ENCODE measurements at places on chromosomes 6 and 20.

DNA sequence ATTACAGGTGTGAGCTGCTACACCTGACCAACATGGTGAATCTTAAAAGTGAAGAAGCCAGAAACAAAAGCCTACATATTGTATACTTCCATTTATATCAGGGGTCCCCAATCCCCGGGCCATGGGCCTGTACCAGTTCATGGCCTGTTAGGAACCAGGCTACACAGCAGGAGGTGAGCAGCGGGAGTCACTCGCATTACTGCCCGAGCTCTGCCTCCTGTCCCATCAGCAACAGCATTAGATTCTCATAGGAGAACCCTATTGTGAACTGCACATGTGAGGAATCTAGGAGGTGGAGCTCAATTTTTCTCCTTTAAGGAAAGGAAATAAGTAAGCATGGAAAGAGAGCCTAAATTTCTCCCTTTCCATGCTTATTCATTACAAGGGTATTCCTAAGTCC is 21.7 kb downstream of the CSNK2A1 start:
- DNase-seq, result no peak

DNA sequence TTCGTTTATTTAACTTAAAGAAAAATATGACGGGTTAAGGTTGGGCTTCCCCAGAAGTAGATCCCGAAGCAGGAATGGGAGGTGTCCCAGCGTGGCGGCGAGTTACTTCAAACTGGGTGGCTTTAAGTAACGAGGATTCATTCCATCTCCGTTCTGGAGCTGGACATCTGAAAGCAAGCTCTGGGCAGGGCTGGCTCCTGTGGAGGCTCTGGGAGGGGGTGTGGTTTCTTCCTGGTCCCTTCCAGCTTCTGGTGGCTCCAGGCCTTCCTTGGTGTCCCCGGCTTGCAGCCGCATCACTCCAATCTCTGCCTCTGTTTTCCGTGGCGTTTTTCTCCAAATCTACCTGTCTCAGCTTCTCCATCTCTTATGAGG is 47.3 kb upstream of the BHLHE23 start:
- no peak for DNase-seq

DNA sequence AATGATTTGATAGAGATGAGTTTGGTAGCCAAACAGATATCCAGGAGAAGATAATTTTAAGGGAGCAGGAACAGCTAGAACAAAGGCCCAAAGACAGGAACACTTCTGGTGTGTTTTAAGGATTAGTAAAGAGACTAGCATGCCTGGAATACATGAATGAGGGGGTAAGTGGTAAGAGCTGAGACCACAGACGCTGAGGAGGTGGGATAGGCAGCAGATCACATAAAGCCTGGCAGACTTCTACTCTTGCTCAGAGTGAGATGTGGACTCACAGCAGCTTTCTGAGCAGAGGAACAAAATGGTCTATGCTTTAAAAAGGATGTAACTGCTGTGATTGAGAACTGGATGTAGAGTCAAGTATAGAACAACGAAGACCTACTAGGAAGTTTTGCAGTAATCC is 100.1 kb downstream of the EPHA7 start:
- no peak for DNase-seq

DNA sequence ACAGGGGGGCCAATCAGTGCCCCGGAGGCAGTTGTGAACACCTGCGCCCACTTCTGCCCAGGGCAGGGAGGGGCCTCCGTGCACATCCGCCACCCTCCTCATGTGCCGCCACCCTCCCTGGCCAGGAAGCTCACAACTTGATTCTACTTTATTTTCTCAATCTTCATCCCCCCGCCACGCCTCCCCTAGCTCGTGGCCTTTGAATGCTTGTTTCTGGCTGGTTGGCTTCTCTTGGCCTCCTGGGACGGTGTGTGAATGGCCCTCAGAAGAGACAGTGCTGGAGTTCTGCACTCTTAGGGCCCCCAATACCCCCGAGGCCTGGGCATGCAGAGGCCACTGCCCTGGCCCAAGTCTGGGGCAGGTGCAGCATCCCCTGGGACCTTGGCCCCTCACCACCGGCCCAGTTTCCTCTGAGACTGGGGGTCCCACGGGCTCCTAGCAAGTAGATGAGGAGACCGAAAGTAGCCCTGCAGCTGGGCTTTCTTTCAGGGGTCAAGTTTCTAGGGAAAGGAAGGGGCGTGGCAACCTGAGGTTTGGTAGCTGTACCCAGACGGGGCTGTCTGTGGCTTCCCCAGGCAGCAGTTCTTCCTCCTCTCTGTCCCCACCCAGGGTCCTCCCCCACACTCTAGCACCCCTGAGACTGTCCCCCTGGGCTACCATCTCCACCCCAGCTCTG is 1.3 kb downstream of the RGS19 start:
- no peak for DNase-seq

GRCh38 chr6:17851720-17852161 is 135.7 kb downstream of the KIF13A start:
- no peak for DNase-seq

- DNase-seq, result no peak
Observed at GRCh38 chr20:37144856-37145404, 34.2 kb upstream of the RPN2 start.

- DNase-seq, result no peak
Observed at GRCh38 chr6:146253691-146254090, 224.8 kb downstream of the GRM1 start.

- DNase-seq, result peak; percentile 83
Observed at GRCh38 chr6:42901538-42901957, 14.3 kb upstream of the PTCRA start.

DNA sequence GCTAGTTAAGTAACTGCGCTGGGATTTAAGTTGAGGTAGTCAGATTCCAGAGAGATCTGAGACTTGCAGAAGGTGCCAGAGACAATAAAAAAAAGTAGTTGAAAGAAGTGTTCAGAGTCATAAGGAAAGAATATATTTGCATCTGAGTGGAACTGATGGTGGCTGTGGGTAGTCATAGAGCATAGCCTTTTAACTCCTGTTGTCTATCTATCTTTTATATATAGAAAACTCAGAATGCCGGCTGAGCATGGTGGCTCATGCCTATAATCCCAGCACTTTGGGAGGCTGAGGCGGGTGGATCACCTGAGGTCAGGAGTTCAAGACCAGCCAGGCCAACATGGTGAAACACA is 62.0 kb downstream of the CARMIL1 start:
- DNase-seq, result no peak

DNA sequence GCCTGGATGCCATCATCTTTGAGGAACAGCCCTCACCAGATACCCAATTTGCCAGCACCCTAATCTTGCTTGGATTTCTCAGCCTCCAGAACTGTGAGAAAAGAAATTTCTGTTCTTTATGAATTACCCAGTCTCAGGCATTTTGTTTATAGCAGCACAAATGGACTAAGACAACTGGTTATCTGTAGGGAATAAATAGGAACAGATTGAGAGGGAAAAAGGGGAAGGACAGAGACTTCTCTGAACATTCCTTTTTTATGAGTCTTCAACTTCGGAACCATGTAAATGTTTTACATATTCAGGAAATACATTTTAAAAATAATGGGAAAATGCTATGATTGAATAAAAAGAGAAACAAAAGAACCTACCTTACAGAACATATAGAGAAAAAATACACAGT is 20.9 kb downstream of the KCTD20 start:
- no peak for DNase-seq

- no peak for DNase-seq
Observed at GRCh38 chr6:36516559-36516958, 30.7 kb downstream of the STK38 start.

DNA sequence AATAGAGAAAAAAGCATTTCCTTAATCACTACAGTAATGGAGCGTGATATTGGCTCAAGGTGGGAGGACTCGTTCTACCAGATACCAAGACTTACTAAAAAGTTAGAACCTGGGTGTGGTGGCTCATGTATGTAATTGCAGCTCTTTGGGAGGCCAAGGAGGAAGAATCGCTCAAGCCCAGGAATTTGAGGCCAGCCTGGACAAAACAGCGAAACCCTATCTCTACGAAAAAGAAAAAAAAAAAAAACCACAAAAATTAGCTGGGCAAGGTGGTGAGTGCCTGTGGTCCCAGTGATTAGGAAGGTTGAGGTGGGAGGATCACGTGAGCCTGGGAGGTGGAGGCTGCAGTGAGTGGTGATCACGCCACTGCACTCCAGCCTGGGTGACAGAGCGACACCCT is 24.0 kb upstream of the ATRN start:
- DNase-seq, result peak; percentile 6
